ENCODE measurements at places on chromosomes 1 and 21. TPM values are rescaled to one million over a fixed set of nuclear protein-coding genes. Genes with fewer than 3 reads are reported as not detected.

Gene SELE
- total RNA-seq, result not detected

DNA sequence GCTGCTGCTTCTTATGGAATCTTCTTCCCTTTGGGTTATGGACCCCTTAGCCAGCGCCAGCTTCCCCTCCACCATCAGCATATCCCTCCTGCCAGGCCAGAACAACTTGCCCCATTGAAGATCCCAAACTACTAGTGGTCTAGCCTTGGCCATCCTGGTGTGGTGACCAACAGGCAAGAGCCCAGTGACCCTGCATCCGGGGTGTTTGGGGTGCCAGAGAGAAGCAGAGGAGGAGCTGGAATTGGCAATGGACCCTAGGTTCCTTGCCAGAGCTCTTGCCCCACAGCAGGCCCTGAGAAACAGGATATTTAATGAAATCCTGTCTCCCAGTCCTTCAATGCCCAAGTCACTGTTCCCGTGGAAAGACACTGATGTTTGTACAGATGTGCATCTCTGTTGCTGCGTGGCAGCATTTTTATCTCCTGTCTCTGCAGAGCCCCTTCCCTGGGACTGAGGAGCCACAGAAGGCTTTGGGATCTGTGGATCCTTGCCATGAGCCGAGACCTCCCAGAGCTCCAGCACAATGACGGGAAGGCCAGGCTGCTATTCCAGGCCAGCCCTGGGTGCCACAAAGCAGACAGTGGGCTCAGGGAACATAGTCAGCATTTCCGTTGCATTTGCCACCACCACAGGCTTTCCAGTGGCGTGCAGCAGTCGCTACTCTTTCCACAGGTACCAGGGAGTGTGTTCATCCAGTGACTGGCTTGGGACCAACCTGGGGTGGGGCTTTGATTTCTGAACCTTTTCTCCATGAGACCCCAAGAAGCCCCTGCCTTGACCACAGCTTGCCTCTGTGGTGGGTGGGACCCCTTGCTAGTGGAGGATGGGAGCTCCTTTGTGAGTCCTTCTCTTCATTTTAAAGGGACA, 21.6 kb downstream of the NAV1 start:
- no peak for DNase-seq

DNA sequence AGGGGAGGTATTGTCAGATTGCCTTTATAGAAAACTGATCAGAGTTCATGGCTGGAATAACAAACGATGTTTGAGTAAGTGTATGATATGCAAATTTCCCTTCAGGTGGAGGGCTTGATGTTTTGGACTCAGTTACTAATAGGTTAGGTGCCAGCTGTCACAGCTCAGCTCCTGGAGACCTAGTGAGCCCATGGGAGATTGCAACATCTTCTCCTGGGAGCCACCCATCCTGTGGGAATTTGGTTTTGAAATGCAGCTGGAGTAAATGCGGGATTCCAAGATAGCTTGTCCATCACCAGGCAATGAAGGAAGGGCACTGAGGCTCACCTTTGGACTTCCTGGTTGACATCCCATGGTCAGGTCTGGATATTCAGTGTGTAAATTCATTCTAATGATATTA, 211.4 kb upstream of the NRIP1 start:
- DNase-seq, result no peak

Gene AMY1B
- total RNA-seq, result not detected

Gene AVPR1B
- 0.87 TPM for total RNA-seq

Gene CFAP107
- total RNA-seq, result 2.7 TPM

DNA sequence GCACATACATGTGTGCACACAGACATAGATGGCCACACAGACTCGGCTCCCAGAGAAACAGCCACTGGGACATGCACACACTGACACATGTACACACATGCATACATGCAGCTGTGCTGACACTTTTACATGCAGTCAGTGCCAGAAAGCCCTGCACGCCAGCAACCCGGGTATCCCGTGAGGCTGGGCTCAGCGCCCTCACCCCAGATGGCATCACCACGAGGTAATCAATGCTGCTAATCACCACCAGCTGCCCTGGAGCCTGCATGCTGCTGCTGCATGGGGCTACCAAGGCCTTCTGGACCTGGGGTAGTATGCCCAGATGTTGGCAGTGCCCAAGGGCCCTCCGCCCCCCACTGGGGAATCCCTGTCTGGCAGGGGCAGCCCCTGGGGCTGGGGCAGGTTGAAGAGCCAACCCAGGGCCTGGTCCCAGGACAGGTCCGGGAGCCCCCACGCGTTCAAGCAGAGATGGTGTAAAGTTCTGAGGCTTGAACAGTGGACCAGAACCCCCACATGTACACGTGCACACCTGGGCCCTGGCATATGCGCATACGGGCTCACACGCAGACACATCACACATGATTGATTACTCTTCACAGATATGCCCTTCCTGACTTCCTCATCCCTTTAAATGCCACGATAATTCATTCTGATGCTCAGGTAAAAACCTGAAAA, 2.7 kb upstream of the COL16A1 start:
- no peak for DNase-seq

DNA sequence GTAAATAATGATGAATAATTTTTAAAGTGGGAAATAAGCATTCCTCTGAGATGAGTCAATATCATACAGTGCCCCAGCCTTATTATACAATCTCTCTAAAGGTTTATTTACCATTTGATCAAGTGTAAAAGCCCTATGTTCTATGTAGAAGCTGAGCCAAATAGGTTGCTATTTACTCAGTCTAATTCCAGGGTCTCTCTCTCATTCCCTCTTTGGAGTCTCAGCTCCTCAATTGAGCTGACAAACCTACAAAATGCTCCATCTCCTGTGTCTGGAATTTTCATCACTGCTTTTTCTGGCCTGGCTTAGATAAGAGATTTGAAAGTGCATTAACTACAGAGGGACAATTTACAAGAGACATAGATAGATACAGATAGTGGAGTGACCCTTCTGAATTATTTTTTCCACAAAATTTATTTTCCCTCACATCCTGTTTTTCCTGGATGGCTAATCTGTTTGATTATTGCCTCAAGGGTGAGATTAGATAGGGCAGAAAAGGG, 24.8 kb upstream of the USH2A start:
- DNase-seq, result no peak

Gene TMPRSS15
- total RNA-seq, result 4.1 TPM

DNA sequence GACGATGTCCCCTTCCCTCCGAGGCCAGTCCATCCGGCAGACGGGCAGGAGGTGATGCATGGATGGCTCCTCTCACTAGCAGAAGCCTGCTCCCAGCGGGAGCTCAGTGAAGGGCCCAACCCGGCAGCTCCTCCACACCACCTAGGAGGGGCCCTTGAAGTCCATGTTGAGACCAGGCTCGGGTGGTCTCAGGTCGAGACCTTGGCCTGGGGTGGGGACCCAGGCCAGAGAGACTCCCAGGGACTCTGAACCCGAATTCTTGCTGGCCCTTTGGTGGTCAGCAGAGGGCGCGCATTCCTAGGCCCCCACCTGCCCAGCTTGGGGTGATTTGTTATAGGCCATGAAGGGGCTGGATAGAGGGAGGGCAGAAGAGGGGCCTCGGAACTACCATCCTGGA, 642 bp upstream of the NT5C1A start:
- DNase-seq, result no peak

DNA sequence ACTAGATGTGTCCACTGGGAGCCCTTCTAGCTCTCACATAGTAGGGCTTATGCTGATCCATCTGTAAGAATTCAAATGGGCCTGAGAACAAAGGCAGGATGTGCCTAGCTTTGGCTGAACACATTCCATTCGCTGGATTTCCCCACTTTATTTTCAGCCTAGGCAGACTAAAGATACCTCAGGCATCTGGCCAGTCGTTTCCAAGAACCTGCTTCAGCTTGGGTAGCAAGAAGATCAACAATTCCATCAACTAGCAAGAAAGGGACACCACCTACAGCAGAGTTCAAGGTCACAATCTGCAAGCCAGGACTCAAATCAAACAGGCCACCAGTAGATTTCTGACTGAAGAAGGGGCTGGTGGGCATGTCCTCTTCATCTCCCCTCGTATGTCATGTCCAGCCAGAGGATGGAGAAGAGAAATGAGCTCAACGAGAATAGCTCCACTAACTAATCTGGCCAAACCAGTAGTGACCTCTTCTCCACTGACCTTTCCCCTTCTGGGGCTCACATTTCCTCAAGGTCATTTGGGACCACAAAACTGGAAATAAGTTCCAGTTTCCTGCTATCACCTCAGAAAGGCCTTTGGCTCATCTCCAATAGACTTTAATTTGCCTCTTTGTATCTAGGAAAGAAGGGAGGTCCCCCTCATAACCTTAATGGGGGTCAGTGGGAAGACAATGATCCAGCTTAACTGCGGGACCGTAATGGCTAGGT, 14.2 kb downstream of the TXNIP start:
- DNase-seq, result no peak

DNA sequence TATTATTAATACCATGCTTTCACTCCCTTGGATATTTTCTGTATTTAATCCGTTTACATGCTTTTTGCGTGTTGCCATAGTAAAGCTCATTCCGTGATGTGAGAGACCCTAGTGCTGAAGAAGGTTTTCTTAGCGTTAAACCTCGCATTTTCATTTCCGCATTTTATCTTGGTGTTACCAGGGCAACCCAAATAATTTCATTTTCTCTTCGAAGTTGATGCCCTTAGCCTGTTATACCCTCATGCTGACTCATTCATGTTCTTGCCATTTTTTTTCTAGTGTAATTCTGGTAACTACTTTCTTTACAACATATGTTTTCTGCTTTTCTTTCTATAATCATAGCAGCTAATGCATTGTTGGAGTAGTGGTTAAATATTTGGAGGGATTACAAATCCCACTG, 37.2 kb downstream of the LRRC8C start:
- no peak for DNase-seq

DNA sequence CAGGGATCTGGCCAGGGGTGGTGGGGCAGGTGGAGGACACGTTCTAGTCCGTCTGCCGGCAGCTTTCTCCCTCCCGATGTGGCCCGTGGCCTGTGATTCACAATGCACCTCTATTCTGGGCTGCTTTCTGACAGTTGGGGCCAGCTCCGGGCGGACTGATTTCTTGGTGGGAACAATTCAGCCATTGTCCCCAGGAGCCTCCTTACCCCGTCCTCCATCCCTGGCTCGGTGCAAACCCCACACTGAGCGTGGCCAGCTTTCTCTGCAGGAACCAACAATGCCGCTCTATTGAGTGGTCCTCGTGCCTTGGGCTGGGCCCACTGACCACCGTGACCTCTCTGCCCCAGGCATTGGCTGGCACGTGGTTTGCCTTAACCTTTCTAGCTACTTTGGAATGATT, 29.7 kb downstream of the PADI2 start:
- no peak for DNase-seq

GRCh38 chr1:67256291-67257172, 51.1 kb upstream of the IL12RB2 start:
- DNase-seq, result no peak

DNA sequence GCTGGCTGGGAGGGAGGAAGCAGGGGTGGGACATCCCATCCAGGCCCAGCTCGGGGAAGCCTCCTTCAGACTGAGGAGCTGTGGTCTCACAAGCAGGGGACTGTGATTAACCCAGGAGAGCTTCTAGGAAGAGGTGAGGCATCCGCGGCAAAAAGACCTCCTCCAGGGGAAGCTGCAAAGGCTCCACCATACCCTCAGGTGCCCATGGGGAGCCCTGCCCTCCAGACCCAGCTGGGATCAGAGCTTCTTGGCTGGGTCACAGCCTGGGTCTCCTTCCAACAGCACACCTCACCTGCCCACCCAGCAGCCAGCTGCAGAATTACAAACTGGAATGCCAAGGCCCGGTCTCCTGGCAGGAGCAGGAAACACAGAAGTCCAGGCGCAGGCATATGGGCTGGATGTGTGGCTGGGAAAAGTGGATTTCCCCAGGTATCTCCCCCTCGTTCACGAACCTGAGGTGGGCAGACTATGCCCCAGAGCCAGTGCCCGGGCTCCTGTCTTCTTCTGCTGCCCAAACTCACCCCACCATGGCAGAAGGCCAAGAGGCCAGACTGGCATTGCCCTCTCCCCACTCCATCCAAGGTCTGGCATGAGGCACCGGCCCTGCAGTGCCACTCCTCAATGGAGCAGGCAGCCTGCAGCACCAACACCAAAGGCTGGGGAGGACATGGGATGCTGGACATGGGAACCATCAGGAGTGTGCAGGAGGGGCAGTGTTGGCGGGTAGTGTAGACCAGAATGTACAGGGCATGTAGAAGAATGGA, 15.4 kb upstream of the ARF1 start:
- no peak for DNase-seq

DNA sequence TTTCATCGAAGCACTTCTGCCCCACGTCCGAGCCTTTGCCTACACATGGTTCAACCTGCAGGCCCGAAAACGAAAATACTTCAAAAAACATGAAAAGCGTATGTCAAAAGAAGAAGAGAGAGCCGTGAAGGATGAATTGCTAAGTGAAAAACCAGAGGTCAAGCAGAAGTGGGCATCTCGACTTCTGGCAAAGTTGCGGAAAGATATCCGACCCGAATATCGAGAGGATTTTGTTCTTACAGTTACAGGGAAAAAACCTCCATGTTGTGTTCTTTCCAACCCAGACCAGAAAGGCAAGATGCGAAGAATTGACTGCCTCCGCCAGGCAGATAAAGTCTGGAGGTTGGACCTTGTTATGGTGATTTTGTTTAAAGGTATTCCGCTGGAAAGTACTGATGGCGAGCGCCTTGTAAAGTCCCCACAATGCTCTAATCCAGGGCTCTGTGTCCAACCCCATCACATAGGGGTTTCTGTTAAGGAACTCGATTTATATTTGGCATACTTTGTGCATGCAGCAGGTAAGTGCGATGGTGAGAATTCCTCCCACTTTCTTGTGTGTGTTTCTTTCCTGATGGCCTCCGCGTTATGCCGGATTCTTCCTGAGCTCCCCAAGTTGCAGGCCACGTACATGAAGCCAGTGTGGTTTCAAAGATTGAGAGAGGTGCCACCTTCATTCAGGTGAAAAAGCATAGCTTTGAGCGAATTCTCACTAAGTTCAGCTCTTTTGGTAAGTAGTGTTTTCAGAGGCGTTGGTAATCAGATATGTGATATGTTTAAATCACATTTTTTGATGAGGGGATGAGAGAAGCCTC, 6.0 kb downstream of the NFIA start:
- DNase-seq, result no peak

- DNase-seq, result no peak
These were observed 16.2 kb downstream of the KCND3 start for GRCh38 chr1:111973150-111973790.

- no peak for DNase-seq
These were observed 40.4 kb upstream of the NTNG1 start for GRCh38 chr1:107100331-107100984.

DNA sequence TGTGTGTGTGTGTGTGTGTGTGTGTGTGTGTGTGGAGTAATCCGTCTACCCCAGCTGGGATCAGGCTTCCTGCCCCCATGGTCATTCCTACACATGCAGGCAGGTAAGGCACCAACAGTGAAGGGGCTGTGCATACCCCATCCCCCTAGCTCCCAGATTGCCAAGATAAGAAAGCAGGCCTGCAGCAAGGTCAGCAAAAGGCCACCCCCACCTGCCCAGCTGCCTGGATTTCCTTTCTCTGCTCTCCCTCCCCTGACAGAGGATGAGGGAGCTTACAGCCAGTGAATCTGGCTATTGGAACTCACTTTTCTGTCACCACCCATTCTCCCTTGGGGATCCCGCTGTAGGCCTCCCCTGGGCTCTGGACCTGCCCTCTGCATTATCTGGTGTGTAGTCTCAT, 7.9 kb downstream of the ALX3 start:
- DNase-seq, result no peak

GRCh38 chr1:19577036-19577435, 67.1 kb upstream of the NBL1 start:
- no peak for DNase-seq

- DNase-seq, result no peak
These were observed 70.3 kb upstream of the RGL1 start for GRCh38 chr1:183734543-183735036.

Gene LMOD1
- total RNA-seq, result 0.52 TPM

Gene TMPRSS2
- total RNA-seq, result 91.7 TPM

GRCh38 chr1:3248155-3249141, 179.4 kb downstream of the PRDM16 start:
- DNase-seq, result no peak

GRCh38 chr1:156204686-156205085, 8.1 kb upstream of the PMF1 start:
- DNase-seq, result no peak
